ENCODE measurements at places on chromosomes 4 and X.

DNA sequence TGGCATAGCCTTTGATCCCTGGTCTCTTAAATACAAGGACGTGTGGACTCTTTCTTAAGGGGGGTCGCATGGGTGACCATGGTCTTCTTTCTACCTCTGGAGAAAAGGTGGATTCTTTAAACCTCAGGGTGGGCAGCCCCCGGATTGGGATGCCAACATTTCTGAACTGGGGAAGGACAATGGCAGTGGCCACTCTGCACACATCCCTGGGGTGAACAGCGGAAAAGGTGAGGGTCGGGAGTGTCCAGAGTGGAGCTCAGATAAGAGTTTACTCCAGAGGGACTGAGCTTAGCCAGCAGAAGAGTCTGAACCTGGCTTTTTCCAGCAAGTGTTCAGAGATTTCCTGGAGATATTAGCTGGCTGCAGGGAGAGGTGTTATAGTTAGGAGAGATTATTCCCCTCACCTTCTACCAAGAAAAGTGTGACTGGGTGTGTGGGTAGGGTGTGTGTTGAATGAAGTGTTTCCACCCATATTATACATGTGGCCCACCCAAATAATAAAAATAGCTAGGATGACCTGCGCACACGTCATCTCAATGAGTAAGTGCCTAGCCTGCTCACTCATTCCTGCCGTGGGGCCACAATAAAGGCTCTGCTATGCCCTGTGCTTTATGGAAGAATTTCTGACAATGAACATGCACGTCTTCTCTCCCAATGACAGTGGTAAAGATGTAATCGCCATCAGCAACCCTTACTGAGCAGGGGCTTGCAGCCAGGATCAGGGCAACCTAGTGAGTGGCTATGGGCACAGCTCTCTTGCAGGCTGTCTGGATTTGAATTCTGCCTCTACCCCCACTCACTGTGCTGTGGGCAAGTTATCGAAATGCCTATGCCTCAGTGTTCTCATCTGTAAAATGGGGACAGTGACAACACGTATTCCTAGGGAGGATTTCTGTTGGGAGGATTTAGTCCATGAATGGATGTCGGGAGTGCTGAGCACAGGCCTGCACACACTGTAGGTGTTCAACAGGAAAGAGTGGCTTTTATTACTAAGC lies 76.6 kb downstream of the SLC2A9 start:
- DNase-seq, result no peak

- DNase-seq, result no peak
These were observed 411.3 kb downstream of the FAT4 start for GRCh38 chr4:125725957-125726525.

DNA sequence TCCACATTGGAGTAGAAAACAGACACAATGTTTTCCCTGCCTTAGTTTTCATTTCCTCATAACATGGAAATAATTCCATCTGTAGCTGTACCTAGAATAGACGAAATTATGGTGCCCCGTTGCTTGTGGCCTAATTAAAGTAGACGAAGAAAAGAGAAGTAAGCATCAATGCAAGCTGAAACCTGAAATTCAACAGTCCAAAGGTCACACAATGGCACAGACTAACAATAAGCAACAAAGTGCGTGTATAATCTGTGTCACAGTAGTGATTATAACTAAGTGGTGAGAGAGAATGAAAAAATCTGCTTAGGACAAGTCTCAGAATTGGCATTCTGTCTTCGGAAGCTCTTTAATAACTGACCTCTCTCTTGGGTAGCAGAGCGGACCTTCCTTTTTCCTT lies 24.3 kb downstream of the MAGEB17 start:
- no peak for DNase-seq

- DNase-seq, result no peak
These were observed 35.4 kb upstream of the CENPU start for GRCh38 chr4:184769141-184769765.

- no peak for DNase-seq
These were observed 108.4 kb downstream of the PSAPL1 start for GRCh38 chr4:7326306-7326692.
